ENCODE measurements at places on chromosomes 3 and 15.
A peak's percentile ranks its signal among the peaks of the same experiment; 100 is the strongest.

GRCh38 chr3:182469086-182469485 is 324.2 kb upstream of the ATP11B start:
- DNase-seq = no peak

DNA sequence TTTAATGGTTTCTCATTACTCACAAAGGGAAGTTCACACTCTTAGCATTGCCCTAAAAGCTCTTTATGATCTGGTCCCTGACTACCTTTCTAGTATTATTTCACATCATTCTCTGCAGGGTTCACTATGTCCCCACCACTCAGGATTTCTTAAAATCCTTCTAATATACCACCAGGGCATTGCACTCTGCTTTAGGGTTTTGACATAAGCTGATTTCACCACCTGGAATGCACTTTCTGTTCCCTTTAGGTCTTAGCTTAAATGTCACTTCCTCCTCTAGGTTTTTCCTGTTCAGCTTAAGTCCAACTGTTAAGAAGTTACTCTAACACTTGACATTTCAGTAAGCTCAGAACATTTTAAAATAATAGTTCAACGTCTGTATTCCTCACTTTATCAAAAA is 81.7 kb downstream of the HCN4 start:
- no peak for DNase-seq

GRCh38 chr3:38227989-38228388 is 37.6 kb upstream of the SLC22A13 start:
- no peak for DNase-seq

GRCh38 chr3:19002606-19003005 is 145.7 kb upstream of the KCNH8 start:
- DNase-seq = no peak

DNA sequence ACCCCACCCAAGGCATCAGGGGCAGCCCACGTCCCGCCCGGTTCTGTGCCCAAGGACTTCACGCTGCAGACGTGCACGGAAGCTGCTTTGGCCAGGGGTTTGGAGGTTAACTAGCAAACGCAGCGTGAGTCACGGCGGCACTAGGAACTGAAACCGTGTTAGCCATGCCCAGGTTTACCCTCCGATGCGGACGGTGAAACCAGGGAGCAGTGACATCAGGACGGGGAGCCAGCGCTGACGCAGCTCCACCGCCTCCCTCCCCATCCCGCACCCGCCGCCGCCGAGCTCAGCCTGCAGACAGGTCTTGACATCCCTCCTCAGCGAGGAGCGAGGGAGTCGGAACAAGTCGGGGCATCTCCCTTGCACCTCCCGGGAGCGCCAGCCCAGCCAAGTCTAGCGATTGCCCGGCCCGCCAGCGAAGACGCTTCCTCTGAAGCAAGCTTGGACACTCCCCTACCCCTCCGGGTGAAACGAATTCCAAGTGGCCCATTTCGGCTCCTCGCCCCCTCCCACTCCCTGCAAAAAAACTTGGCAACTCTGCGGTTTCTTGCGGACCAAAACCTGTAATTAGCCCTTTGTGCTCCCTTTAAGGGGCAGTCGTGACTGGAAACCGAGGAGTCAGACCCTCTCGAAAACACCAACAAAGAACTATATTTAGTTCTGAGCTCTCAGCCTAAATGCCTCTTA is 1.4 kb upstream of the RAP2B start:
- peak; percentile 89 for DNase-seq

GRCh38 chr3:14650193-14650592 is 1.4 kb upstream of the CCDC174 start:
- no peak for DNase-seq
